Pulmonary artery endothelial cell (primary cell): ENCODE measurements at places on chromosomes 7 and 10.

GRCh38 chr10:125190946-125191345 lies 30.6 kb upstream of the CTBP2 start:
- no peak for DNase-seq

GRCh38 chr10:31584098-31584631 lies 265.1 kb downstream of the ZEB1 start:
- DNase-seq: no peak

- DNase-seq: no peak
Measured at GRCh38 chr7:26334166-26334859, 42.7 kb downstream of the SNX10 start.

- DNase-seq: no peak
Measured at GRCh38 chr10:133056001-133056400, 31.7 kb upstream of the ADGRA1 start.

DNA sequence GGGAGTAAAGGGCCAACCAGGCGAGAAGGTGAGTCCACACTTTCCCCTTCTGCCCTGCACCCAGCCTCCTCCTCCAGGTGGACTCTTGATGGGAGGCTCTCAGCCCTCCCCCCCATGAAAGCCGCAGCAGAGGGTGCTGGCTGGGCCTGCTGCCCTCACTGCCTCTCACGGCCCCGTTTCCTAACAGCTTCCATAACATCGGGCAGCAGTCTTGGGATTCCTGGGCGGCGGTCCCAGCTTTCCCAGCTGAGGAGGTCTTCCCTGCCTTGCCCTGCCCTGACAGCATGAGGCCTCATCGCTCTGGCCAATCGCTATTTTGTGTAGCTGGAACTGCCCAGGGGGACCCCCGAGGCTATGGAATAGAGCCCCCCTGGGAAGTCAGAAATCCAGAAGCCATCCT lies 76.3 kb downstream of the COL13A1 start:
- DNase-seq: no peak

DNA sequence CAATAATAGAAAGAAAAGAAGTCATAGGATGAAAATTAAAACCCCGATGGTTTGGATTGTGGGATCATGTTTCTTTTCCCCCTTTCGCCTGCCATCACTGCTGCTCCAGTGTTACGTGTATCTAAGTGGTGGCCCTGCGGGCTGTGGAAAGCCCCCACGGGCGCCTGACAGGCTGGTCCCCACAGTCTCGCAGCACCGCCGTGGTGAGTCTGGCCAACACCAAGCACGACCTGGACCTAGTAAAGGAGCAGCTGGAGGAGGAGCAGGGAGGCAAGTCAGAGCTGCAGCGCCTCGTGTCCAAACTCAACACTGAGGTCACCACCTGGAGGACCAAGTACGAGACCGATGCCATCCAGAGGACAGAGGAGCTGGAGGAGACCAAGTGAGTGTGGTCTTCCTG lies 19.5 kb downstream of the MYH16 start:
- DNase-seq: no peak

GRCh38 chr7:152341039-152341913 lies 94.5 kb downstream of the KMT2C start:
- peak; percentile 39 for DNase-seq

DNA sequence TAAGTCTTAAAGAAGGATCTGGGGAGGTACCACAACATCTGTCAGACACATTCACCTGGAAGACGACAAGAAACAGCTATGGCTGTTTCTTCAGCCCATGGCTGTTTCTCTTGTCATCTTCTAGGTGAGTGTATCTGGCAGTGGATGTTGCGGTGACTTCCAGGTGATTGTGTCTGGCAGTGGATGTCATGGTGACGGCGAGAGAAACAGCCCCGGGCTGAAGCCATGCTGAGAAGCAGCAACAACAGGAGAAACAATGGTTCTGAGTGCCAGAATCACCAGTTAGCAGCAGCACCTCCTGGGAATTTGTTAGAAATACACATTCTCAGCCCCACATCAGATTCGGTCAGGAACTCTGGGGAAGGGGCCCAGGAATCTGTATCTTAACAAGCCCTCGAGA lies 68.6 kb upstream of the SYPL1 start:
- no peak for DNase-seq

- no peak for DNase-seq
Measured at GRCh38 chr10:47260505-47261111, 39.4 kb upstream of the GDF10 start.

- no peak for DNase-seq
Measured at GRCh38 chr7:116327135-116327534, 116.8 kb downstream of the TES start.

GRCh38 chr7:123260428-123260960 lies 60.7 kb upstream of the SLC13A1 start:
- DNase-seq: no peak

DNA sequence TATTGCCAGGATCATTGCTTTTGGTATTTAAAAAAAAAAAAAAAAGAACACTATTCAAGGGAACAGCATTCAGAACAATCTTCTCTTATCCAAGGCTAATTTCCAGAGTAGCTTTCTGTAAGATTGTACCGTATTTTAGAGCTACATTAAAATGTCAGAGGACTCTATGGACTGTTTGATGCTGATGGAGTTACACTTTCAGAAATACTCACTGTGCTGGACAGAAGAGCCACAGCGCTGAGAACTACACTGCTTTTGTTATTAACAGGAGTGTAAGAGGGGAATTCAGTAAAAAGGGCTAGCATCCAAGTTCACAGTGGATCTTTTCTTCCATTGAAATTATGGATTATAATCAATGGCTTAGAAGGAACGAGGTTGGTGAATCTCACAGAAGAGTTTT lies 247.7 kb downstream of the AHR start:
- no peak for DNase-seq

DNA sequence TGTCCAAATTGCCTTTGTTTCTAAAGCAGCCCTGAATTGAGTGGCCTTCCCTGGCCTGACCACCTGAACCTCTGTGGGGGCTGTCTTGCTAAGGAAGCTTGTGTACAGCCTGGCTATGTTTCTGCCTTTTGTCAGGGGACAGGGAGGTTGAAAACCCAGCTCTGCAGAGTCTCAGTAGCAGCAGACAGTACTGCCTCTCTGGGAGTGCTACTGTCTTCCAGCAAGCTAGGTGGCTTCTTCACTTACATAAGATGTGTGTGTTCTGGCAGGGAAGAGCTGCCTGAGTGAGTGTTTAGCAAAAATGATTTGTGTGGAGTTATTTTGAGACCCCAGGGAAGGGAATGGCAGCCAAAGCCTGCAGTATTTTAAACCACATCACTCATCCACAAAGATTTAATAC lies 57.4 kb downstream of the LRRC4 start:
- DNase-seq: no peak

DNA sequence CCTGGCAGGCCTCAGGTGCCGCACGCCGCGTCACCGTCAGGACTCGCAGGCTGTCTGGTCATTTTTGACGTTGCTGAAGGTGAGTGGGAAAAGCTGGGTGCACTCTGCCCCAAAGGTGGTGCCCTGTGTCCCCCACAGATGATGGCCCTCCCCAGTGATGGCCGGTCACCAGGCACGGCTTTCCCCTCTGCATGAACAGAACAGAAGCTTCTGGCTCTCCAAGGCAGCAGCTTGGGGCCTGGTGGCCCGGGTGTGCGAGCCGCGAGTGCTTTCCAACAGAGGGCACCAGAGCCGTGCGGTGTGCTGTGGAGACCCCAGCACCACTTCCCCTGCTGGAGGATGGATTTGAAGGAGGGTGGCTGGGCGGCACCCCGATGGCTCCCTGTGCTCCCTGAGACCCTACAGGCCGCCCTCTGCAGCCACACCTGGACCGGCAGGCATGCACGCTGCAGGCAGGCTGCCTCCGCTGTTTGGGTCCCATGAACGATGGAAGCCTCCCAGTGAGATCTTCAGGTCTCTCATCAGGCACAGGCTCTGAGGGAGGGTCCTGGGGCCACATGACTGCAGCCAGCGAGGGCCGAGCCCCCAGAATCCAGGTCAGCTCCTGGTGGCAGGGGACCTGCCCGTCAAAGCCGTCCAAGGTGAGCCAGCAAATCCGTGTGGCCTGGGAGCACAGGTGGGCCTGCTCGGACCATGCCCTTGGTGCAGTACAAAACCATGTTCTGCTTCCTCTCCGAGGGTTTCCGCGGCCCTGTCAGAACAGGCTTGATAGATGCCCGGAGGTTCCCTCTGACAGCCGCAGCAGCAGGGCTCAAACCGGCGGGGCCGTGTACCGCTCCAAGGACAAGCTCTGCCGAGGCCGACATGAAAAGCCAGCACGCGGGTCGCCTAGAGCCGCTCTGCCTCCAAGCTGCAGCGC lies 195.4 kb downstream of the EBF3 start:
- DNase-seq: no peak

DNA sequence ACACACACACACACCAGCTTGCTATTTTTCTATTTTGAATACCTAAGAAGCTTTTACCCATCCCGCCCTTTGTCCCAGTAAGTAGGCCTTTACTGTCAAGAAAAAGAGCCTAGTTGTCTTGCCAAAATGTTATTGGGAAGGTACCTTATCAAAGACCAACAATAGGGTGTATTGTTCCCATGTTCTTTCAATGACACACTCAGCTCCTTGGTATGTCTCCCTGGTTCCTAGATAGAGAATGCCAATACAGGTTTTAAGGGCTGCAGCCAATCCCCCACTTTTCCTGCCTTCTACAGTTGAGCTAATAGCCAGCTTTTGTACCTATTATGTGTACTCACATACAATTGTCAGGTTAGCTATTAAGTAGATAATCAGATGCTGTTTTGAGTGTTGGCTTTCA lies 92.0 kb upstream of the LRRTM3 start:
- no peak for DNase-seq
